Fibroblast of skin of right quadriceps (primary cell): ENCODE measurements at places on chromosomes 12 and 14.

DNA sequence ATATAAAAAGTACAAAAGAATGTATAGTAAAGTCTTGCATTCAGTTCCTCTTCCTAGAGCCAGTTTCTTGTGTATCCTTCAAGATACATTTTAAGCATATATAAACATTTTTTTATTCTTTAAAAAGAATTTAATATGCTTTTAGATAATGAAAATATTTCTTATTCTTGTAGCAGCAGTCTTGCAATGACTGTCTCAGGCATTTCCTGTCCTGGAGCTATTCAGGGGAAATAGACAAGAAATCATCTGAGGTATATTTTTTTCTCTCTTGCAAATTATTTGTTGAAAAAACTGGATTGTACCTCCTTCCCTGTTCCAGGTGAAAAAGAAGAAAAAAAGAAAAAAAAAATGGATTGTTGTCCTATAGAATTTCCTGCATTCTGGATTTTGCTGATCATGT, 17.0 kb upstream of the ERBB3 start:
- no peak for DNase-seq

DNA sequence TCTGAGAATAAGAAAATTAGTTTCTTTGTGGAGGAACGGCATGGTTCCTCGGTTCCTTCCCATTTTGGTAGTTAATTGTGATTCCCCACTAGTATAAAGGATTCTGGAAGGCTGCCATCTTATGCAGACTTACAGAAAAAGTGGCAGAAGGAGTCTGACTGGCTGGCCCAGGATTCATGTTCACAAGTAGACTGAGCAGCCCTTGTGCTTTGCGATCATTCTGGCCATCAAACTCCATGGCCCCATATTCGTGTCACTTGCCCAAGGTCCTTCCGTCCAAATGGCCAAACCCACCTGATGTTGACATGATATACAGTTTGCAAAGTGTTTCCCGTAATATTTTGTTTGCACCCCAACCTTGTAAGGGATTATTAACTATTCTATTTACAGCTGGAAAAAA, 297.2 kb upstream of the AMIGO2 start:
- DNase-seq, result no peak

- peak; percentile 12 for DNase-seq
These were observed 3.7 kb downstream of the DHRS7 start for GRCh38 chr14:60161196-60162107.

DNA sequence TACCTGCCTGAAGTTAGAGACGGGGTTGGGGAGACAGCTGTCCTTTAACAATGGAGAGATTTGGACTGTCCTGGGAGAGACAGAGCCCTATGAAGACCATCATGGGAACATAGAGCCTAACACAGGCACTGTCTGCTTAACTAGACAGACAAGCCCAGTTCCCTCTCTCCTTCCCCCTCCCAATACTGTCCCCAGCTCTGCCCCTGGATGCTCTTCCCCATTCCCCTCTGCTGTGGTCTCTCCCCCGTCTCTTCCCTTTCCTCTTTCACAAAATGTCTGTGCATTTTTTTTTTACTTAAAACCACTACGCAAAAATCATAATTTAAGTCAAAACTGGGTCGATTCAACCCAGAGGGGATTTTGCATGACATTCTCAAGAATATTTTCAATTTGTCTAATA, 232.9 kb downstream of the CHST11 start:
- no peak for DNase-seq

DNA sequence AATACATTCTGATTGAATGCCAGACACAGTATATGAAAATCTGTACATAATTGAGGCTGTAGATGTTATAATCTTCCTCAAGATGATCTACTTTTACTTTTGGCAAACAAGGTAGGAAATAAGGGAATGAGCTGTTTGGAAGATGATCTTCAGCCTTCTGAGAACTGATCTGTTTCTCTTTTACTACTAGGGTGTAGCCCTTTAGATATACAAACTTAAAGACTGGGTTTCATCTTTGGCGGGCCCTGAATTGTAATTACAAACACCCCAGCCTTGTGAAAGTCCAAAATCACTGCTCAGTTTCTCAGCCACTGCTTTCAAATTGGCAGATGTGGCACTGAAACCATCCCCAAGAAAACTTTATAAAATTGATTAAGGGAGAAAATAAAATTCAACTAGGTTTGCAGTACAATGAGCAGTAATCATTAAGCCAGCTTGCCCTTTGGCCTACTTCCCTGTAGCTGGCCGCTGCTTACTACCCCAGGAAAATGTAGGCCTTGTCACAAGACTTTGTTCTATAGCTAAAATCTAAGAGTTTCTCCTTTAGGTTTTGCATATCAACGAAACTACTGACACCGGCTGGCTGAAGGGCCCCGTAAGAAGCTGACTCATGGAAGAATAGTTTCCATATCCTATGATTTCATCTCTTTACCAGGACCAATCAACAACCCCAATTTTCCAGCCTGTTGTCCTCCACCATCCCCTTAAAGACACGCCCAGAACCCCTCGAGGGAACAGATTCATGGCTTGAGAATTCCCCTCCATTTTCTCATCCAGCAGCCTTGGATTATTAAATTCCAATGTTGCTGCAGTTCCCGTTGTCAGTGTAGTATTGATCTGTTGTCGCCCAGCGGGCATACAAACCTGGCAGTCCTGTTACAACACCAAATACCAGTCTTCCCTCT, 210.8 kb downstream of the PCNX1 start:
- DNase-seq, result peak; percentile 94

DNA sequence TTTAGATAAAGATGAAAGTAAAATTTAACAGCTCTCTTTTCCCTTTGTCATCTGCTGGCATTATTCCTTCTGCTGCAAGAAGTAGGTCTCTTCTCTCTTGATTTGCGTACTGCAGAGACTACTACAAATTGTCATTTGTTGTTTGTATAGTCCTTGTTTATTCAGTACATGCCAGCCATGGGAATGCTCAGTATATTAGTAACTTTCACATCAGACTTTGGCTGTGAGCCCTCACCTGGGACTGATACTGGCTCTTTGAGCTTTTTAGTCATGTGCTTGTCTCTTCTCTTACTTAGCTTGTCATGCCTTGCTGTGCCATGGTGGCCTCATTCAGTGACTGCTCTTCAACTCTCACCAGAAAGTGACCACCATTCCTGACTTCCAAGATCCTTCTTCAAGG, 169.8 kb downstream of the PRKCH start:
- no peak for DNase-seq

DNA sequence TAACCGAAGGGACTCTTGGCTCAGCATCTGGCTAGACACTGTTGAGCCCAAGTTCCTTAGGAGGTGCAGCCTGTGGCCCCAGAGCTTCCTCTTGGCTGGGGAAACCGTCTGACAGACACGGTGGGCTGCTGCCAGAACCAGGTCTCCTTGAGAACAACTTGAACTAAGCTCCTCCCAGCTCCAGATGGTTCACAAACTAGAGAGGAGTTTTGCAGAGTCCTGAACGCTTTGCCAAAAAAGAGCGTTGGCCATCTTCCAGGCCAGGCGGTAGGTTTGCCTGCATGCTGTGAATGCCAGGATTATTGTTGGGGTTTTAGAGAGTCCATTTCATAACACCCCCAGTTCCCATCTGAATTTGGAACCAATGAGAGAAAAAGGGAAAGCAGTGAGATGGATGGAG, 399.8 kb downstream of the RGS6 start:
- no peak for DNase-seq

DNA sequence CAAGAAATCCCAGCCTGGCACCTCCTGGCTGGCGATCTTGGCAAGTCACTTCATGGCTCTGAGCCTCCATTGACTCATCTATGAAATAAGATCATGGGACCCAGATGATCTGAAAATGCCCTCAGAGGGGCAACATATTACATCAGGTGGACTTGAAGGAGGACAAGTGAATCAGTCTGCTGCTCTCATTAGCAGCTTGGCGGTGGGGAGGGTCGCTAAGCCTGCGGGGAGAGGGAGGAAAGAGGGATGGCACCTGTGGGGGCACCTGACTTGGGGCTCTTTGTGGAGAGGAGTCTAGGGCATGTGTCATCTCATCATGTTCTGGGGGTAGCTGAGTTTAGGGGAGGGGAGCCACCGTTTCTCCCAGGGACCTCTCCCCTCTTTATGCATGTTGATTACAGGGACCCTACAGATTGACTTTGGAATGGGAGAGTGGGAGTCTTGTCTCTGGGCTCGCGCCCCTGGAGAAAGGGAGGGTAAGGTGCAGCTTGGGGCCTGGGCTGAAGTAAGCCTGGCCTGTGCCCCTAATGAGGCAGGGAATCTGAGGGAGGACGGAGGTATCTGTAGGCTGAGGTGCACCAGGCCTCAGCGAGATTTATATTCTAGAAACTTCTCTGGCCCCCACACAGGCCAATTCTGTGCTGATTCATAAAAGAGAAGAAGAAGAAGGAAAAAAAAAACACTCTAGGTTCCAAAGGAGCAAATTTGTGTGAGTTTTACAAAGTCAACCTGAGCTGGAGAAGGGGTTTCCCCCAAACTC, 29.3 kb upstream of the BATF start:
- no peak for DNase-seq

DNA sequence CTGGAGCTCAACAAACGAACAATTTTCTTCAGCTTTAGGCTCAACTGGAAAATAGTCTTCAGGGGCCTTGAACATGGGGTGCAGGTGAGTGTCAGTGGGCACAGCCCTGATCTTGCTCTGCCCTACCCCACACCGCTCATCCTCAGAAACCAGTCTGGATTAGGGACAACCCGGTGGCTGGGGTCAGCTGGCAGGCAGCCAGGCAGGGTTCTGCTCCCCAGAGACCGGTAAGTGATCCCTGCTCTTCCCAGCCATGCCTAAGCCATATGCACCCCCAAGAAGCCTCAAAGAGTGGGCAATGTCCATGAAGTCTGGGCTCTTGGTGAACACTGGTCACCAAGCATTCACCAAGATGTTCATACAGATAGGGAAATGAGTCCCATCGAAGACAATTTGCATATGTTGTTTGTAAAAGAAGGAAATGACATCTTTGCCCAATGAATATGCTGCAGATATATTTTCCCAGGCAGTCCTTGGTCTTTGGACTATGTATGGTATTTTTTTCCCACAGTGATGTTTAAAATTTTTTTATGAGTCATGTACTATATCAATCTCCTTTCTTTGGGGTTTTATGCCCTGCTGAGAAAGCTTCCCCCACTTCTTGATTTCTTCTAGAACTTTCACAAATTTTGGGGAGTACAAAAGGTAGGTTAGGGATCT, 63.9 kb upstream of the VASH1 start:
- DNase-seq, result no peak

DNA sequence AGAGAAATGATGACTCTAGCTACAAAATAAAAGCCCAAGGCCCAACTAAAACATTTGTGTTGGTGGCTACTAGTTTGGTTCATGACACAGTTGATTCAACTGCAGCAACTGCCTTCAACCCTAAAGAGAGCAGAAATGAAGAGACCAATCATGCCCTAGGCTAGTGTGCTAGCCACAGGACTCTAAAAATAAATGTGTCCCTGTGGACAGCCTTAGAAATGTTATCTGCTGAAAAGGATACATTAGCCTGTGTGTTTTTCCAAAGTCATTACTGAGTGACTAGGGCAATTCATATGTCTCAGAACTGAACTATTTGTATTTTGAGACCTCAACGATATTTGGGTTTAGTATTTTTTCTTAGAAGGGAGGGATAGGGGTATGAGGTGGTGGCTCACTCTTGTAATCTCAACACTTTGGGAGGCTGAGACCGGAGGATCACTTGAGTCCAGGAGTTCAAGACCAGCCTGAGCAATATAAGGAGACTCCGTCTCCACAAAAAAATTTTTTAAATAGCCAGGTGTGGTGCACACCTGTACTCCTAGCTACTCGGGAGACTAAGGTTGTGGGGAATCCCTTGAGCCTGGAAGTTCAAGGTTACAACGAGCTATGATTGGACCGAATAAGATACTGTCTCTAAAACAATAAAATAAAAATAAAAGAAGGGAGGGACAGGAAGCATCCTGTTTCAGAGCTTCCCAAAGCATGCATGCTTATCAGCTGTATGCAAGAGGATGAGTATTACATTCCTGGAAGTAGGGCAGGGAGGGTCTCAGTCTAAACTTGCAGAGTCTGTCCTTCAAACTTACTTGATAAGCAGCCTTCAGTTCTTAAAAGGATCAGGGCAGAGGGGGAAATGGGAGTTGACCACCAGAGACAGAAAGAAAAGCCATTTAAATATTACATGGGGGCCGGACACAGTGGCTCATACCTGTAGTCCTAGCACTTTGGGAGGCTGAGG, 29.6 kb upstream of the NAP1L1 start:
- DNase-seq, result no peak

- no peak for DNase-seq
These were observed 742.5 kb upstream of the MDGA2 start for GRCh38 chr14:48417715-48418500.

DNA sequence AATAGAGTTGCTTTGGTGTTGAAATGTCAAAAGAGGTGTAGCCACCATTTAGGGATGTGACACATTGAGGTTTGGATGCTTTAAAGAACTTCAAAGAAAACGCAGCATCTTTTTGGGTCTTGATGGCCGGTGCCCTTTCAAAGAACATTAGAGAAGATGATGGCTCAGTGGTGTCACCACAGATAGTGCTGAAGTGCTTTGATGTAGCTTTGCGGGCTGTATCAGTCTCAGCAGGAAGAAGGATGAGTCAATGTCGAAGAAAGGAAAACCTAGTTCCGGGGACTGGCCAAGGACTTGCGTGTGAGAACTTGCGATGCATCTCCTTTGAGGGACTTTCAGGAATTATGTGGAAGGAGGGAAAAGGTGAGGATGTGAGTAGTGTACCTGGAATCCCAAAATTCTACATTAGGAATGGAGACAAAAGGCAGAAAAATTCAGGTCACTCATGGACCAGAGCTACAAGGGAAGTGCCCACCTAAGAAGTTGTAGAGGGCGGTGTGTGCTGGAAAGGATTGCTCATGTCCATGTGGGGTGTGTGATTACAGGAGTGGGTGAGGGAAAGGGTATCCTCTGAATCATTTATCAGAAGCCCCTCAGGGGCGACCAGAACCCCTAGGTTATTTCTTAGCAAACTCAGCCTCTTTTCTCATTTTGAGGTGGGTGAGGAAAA, 39.7 kb upstream of the GZMB start:
- DNase-seq, result no peak

- no peak for DNase-seq
These were observed 15.8 kb downstream of the NFKBIA start for GRCh38 chr14:35388656-35389314.

DNA sequence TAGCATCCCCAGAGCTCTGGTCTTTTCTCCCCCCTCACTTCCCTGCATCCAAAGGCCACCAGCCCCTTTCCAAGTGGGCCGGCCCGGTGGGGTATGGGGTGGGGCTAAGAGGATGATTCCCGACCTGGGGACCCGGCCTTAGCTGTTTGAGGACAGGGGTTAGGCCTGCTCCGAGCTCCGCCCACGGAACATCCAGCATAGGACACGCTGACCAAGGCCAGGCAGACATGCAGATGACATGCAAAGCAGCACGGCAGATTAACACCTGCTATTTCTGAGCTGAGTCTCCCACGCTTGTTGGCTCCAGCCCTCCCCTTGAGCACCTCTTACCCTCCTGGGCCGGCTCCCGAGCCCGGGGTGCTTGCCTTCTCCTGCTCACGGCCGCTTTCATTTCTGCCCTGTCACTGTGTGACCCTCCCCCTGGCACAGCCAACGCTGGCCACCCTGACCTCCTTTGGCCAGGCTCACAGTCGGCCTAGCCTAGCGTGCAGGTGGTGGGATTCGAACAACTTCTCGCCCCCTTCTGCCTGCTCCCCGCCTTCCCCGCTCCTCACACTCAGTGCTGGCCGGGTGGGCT, 40.2 kb downstream of the TEAD4 start:
- DNase-seq, result no peak
